NCI-H187 treated with DMSO at 0.1 percent for 48 hours (cell line): ENCODE measurements at places on chromosomes 3 and 15.

- no peak for DNase-seq
Measured at GRCh38 chr3:125023833-125024555, 31.8 kb downstream of the HEG1 start.

DNA sequence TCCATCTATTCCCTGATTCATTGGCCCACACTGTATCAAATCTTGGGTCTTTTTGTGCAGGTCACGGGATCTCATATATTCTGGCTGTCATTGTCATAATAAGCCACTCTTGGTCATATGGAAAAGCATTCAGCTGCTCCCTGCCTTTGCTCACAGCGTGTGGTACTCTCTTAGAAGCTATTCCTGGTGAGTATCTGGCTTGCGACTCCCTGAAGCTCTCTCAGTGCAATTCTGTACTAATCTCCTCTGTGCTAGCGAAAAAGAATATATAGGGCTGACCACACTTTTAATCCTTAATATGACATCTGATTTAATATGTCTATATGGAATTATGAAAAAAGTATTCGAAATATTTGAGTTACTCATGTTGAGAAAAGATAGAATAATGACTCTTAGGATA is 440.8 kb upstream of the GBE1 start:
- no peak for DNase-seq

- no peak for DNase-seq
Measured at GRCh38 chr15:83713242-83713641, 59.3 kb downstream of the ADAMTSL3 start.

DNA sequence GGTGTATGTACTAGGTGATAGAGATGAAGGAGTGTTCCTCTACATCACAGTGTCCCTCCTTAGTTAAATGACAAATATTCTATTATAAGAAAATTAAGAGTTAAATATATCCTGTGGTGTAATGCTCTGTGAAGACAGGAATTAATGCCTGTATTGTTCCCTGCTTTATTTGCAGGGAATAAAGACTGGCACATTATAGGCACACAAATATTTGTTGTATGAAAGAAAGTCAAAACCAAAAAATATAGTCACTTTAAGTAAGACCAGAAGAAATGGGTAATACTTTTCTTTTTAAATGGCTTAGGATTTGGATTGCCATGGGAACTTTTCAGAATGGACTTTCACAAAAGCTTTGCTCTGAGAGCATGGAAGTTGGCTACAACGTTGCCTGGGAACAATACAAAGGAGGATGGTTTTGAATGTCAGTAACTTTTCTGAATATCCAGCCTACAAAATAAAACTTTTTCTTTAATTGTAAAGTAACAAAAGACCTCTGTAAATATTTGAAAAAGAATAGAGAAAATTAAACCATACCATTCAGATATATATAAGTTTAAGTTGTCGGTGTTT is 158.0 kb upstream of the P2RY1 start:
- no peak for DNase-seq

DNA sequence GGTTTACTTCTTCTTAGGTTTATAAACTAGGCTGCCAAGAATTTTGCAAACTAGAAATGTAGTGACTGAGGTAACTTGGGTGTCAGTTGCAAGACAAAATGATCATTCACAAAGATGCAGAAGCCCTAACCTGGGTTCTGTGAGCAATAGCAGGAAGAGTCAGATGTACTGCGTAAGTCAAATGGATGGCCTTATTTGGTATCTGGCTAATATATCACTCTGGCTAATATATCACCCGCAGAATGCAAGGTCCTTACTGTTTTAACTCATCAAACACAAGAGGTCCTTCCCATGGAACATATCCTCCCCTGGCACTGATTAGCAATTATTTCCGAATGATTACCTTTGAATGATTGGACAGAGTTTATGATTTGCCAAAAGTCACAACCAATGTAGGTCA is 37.4 kb downstream of the RBMS3 start:
- DNase-seq, result no peak

GRCh38 chr3:28544236-28544635 is 195.6 kb upstream of the AZI2 start:
- no peak for DNase-seq
